Activated naive CD4-positive, alpha-beta T cell treated with Interleukin-2 at 50 U/mL for 16 hours (primary cell): ENCODE measurements at places on chromosomes 16 and 17.

DNA sequence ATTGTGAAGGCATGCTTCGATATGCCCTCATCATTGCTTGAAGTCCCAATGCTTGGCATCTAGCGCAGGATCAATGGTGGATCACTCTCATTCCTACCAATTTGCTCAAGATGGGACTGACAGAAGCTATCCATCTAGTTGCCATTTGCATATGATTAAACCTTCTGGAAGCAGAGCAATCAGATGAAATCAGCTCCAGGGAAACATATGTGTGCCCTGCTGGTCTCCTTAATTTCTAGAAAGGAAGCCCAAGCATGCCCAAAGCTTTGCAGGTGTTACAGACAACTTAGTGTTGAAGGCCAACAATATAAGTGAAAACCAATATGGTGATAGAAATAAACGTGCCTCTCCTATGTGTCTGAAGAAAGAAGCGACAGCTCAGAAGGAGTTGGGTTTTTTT lies 350.0 kb upstream of the ERCC4 start:
- DNase-seq, result no peak

GRCh38 chr17:18161207-18162145 lies 22.2 kb upstream of the ALKBH5 start:
- no peak for DNase-seq

DNA sequence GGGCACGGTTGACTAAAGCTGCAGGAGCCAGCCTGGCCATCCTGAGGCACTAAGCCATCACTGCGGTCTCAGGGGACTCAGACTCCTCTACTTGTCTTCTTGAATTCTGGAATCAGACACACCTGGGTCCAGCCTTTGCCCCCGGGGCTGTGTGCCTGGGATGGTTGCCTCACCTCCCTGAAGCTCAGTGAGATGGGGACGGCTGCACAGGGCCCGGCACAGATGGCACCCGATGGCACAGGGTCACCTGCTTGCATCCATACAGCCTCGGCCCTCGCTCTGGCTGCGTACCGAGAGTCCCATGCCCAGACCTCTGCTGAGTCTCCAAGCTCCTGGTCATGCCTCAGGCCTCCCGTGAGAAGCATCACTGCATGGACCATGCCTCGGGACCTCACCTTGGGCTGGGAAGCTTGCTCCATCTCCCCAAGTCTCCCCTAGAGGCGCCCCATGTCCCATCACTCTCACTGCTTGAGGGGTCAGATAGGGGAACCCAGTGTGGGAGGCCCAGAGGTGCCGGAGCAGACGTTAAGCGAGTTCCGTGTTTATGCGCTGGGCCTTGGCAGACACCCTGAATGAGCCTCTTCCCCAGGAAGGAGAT lies 316.3 kb downstream of the SEC14L1 start:
- DNase-seq, result no peak

DNA sequence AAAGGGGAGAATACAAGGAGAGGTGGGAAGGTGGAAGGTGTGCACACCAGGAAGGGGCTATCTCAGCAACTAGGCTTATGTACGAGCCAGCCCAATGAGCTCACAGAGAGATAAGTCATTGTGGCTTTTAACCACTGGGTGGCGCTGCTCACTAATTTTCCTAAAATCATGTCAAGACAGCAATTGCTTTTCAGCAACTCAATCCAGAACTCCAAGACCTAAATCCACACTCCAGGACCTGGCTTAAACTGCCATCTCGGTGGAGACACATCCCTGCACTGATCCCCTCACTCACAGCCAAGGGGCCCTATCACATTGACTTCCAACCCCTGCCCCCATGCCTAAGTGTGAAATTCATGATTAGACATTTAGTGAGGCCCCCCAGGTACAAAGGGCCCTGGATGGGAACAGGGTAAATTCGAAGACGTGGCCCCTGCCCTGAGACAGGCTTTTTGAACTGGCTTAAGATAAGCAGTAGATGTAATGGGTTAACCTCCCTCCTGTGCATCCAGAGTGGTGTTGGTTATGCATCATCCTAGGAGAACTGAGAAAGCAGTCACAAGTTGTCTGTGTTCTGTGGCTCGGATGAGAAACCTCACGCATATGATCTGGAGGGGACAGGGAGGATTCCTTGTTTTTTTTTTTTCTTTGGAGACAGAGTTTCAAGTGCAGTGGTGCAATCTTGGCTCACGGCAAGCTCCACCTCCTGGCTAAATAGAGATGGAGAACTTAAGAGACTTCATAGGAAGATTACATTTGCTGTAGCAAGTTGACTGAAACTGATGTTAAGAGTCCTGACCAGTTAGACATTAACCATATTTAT lies 11.5 kb downstream of the CCL16 start:
- DNase-seq, result peak; percentile 71

- DNase-seq, result no peak
These were observed 85.6 kb downstream of the FOXL1 start for GRCh38 chr16:86663685-86664521.

- DNase-seq, result no peak
These were observed 8.4 kb downstream of the SOST start for GRCh38 chr17:43750153-43750552.

DNA sequence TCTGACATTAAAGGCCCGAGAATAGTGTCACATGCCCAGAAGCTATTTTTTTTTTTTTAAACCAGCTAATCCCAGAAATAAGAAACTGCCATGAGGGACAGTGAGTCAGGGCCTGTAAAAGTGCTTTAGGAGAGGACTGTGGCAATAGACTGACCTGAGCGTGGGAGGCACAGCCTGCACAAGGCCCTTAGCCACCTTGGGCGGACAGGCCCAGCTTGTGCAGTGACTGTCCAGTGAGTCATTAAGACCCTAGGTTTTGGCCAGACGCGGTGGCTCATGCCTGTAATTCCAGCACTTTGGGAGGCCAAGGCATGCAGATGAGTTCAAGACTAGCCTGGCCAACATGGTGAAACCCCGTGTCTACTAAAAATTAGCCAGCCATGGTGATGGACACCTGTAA lies 343.0 kb upstream of the ZFHX3 start:
- DNase-seq, result no peak

- no peak for DNase-seq
These were observed 8.8 kb downstream of the CDK5R1 start for GRCh38 chr17:32495359-32496231.

GRCh38 chr16:79369796-79370195 lies 230.7 kb downstream of the MAF start:
- DNase-seq, result no peak

DNA sequence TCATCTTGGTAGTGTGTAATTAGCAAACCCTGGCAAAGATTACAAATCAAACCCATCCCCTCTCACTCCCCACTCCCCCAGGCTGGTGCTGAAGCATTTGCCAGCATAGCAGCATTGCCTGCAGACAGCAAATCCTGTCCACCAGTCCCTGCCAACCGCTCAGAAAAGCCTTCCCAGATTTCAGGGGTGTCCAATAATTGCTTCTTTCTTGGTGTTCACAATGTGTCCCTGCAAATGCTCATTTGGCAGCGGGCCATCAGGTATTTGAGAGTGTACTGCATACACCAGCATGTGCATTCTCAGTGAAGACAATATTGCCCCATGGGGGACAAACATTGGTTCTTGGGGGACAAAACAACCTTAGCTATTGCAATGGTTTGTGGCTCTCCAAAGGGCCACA lies 28.2 kb downstream of the ORC6 start:
- DNase-seq, result no peak

DNA sequence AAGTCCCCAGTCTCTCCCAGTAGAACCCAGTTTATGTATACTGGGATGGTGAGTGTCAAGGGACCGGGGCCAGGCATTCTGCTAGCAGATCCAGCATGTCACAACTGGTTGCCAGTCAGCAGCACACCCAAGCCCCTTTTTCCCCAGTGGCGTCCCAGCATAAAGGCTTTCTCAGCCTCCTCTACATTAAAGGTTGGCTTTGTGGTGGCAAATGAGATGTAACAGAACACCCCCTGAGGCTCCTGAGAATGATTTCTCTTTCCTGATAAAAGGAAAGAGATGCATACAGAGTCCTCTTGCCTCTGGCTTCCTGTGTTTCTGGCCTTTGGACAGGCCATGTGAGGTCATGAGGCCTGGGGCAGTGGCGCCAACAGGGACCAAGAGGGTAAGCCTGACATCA lies 27.9 kb downstream of the IRX6 start:
- DNase-seq, result no peak

- no peak for DNase-seq
These were observed 7.1 kb upstream of the LGALS3BP start for GRCh38 chr17:78986649-78987328.

DNA sequence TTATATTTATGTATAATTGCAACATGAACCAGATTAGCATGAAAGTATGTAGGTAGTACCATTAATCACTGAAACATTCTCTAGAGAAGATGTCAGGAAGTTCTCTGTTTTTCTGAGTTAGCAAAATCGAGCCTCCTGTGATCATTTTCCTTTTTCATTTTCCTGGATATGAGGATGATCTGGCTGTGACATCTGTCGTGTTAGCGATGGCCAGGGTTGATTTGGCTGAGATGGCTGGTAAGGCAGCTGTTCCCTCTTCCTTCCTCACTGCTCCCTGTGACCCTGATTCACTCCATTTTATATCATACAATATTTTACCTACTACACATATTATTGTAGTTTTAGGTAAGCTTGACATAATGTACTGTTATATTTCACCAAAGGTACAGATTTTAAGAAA lies 10.3 kb downstream of the CNTNAP4 start:
- no peak for DNase-seq

DNA sequence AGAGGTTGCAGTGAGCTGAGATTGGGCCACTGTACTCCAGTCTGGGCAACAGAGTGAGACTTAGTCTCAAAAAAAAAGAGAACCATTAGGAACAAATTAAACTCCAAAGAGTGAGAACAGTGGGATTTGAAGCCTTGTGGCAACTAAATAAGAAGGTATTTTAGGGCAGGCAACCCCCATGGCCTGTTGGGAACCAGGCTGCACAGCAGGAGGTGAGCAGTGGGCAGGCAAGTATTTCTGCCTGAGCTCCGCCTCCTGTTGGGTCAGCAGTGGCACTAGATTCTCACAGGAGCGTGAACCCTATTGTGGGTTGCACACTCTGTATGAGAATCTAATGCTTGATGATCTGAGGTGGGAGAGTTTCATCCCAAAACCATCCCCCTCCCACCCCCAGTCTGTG lies 57.6 kb upstream of the MED9 start:
- no peak for DNase-seq

- DNase-seq, result no peak
These were observed 217.0 kb upstream of the CIBAR2 start for GRCh38 chr16:85329059-85329812.

- no peak for DNase-seq
These were observed 16.3 kb upstream of the CDH15 start for GRCh38 chr16:89155184-89155679.

DNA sequence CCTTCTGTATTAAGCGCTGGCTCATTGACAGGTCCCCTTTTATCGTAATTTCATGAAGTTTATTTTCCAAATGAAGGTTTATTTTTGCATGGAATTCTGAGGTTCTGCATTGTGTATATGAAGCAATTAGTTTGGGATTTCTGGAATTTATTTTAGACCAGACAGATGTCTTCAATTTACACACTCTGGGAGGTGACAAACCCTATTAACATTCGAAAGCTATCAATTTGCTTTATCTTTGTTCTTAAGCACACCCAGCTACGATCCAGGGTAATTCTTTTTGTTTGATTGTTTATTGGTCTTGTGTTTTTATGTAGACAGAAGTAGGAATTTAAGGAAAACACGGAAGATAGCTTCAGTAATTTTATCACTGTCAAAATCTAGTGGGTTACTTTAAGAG lies 264.6 kb downstream of the HS3ST3A1 start:
- no peak for DNase-seq

DNA sequence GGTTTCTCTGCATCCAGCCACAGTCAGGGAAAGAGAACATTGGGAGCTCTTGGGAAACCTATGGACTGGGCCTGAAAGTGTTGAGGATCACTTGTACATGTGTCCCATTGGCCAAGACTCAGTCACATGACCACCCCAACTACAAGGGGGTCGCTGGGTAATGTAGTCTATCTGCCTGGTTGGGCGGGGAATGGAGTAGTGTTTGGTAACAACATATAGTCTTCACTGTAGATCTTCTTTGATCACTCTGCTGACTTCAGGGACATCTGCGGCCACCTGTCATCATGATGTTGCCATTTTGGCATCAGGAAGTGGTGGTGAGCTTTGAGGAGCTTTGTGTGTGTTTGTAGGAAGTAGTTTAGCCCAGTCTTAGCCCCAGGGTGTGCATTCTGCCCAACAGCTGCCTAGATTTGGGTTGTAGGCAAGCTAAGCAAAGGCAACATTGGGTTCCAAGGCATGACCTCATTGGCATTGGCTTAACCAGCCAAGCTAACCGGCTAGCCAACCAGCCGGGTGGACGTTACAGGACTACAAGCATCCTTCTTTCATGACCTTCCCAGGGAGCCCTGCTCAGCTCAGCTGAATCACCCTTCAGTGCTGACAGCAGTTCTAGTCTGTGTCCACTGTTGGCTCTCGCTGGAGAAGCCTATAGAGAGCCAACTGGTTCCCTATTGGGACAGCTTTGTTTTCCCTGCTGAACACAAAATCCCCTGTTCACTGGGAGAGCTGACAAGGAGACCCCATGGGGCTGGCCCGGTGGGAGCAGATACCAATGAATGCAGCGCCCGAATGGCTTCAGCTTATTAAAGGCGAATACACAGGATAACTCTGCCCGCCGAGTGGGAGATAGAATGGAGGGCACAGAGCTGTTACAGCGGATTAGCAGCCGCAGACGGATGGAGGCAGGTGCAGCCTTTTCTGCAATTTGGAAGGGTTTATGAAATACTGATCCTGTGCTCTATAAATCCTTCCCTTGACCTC lies 178.6 kb downstream of the NTN1 start:
- no peak for DNase-seq

- DNase-seq, result no peak
These were observed 42.6 kb upstream of the ZCCHC14 start for GRCh38 chr16:87535457-87535854.

DNA sequence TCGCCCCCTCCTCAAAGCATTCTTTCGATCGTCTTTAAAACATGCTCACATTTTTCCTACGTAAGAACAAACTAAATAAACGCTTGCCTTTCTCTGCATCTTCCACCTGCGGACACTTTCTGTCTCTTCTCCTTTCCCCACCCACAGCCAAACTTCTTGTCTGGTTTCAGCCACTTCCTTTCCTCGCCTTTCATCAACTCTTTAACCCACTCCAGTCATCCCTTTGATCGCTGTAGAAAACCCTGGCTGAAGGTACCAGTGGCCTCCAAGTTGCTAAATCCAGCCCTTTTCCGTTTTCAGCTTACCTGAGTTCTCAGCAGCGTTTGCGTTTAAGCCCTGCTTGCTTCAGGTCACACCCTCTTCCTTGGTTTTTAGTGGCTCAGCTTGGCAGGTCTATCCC lies 483 bp downstream of the RPA1 start:
- peak; percentile 10 for DNase-seq

GRCh38 chr16:75061669-75062068 lies 54.9 kb downstream of the LDHD start:
- DNase-seq, result no peak

DNA sequence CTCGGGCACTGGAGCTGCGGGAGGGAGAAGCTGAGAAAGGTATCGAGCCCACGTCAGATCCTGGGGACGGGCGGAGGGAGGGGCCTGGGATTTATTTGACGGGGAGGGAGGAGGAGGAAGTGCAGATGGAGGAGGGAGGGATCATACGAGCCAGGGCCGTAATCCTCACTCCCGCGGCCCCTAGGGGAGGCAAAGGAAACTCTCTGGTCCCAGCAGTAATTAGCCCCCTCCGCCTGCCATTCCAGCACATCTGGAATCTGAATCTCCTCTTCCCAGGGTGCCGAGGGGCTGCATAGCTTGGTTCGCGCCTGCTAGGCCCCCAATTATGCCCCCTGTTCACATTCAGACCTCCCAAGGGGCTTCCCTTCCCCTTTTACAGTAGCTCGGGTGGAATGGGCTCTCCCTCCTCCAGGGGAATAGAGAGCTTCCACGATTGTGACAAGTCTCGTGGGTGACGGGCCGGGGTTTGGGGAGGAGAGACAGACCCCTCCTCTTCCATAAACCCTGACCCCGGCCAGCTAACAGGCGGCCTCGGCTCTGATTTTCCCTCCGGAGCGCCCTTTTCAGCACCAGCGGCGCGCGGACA lies at the start of gene SEZ6L2:
Gene SEZ6L2, minus strand, starts transcription at position 35 of the 586 bp plus-strand sequence. CDS start 531 bp downstream, outside the sequence.
- no peak for DNase-seq
